ENCODE measurements at places on chromosomes 2 and 18. TPM values are rescaled to one million over a fixed set of nuclear protein-coding genes. Genes with fewer than 3 reads are reported as not detected.

DNA sequence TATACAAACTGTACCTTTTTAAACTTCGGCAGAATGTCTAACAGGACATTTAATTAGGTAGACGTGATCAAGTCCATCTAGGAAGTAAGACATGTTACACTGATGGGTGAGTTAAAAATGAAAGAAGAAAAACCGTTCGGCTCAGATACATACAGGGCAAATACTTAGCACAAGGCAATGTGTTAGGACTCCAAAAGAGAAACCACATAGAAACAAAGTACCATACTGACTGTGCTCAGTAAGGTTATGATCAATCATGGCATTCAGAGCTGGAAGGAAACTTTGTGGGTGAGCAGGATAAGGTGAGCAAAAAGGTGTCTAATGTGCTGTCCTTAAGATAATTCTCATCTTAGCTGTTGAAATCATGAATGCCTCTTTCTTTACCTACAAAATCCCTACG is 211.9 kb downstream of the STK39 start:
- no peak for DNase-seq

- no peak for DNase-seq
Measured at GRCh38 chr2:235793163-235793752, 299.4 kb downstream of the AGAP1 start.

DNA sequence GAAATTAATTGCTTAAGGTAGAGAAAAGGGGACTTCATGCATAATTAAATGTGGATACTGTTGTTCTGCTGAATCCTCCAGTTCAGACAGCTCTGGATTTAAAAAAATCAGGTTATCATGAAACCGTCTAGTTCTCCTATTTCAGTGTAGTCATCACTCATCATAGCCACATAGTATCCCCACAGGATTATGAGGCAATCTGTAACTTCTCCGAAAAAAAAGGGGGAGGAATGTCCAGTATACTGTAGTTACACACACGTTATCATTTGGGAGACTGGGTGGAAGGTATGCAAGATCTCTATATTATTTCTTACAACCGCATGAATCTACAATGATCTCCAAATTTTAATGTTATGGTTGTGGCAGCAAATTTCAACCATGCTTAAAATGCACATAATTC is 114.0 kb downstream of the HIBCH start:
- DNase-seq = no peak

DNA sequence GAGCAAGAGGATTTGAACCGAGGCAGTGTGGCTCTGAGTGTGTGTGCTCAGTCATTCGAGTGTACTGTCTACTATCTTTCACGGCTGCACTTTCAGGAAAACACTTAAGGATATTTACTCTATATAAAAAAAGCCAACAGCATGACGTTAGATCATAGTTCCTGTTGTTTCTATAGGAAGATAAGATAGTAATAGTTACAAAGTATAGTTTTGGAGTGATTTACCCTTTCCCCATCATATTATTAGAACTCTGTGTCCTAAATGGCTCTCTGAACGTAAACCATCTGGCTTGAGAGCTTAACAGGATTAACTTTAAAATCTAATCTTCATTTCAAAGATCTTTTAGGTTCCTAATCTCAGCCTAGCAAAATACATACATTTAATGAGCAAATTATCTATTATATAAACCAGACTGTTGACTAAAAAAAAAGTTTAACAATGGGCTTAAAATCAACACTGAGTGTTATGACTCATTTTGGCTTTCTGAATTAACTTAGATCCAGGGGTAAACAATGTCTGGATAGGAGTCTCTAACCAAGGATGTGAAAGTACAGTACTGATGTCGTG is 150.3 kb upstream of the DNMT3A start:
- no peak for DNase-seq

DNA sequence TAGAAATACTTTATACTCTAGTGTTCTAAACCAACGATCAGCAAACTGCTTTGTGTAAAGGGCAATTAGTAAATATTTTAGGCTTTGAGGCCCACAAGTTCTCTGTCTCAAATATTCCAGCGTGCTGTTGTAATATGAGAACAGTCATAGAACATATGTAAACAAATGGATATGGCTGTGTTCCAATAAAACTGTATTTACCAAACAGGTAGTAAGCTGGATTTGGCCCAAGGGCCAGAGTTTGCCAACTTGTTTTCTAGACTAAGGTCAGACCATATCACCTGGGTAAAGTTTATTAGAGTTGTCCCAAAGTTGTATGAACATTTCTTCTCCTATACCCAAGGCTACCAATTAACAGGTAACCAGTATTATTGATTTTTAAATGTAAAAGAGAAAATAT is 303.2 kb upstream of the MC4R start:
- no peak for DNase-seq

Gene KCNE4
- 21.5 TPM for total RNA-seq

Gene GNAL
- total RNA-seq = 12.0 TPM

All from aorta (tissue), 5 donors.